Stimulated activated memory B cell treated with anti-CD40 and anti-IgM and Interleukin-4, amounts not matched to agents 10 μg/mL and 1 μg/mL and 100 μg/mL, for 72 hours (primary cell): ENCODE measurements at places on chromosomes 12 and 14.
A peak's percentile ranks its signal among the peaks of the same experiment; 100 is the strongest.

DNA sequence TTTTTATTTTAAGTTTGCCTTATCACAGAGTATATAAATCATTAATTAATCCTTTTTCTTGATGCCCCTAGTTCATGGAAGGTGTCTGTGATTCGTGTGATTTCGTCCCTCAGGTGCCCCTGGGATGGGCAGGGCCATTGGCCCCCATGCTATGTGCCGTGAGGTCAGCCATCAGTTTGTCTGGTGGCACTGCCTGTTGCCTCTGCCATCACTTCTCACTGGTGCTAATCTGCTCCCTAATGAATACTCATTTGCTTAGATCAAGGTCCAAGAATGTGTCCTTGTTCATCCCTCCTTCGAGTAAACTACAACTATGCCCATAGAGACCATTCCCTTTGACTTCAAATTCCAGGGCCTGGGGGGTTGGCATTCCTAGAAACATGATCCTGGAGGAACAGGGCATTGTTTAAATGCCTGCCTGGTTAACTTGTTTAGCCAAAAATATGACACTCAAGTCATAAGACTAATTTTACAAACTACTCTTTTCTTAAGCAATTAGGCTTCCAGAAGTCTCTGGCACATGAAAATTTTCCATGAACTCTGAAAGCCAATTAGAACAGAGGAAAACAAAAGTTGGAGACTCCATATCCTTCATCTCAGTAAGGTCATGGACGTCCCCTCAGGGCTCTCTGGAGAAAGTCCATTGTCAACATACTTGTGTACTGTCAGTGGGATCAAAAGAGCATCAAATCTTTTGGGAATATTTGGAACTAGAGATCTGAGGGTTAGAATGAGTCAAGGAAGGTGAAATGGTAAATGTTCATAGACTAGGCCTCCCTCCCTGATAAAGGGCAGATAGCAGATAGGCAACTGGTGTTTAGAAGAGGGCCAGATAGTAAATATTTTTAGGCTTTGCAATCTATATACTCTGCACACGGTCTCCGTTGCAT is 90.9 kb upstream of the PLXNC1 start:
- no peak for ATAC-seq

DNA sequence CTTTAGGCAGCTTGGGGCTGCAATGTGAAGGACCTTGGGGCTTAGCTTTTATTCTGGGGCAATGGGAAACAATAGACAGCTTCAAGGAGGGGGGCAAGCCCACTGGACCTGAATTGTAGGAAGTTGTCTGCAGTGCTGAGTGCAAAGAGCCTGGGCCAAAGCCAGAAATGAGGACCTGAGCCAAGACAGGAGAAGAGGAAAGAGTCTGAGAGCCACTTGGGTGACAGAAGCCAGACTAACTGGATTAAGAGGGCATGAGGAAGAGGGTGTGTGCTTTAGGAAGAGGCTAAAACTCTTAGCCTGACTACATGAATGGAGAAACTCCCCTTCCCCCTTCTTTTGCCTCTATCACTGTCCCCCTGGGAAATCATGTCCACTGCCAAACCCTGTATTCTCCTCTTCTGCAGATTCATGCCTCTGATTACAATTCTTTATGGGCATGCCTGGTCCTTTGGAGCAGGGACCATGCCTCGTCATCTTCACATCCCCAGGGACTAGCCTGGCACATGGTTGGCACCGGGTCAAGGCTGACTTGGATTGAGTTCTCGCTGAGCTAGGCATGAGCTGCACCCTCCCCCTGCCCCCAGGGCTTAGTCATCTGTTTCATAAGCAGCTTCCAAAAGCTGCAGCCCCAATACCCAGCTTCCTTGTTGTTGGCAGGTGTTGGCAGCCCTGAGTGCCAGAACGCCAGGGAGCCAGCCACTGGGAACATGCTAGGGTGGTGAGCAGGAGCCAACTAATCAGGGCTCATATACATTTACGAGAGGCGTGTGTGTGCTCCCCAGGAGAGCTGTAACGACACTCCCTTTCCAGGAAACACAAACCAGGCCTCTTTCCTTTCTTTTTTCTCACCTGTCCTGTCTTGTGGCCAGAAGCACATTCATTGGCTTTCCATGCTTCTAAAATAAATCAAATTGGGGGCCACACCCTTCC is 27.7 kb upstream of the JDP2 start:
- no peak for ATAC-seq

- no peak for ATAC-seq
Observed at GRCh38 chr12:118979763-118980406, 1.5 kb upstream of the SRRM4 start.

DNA sequence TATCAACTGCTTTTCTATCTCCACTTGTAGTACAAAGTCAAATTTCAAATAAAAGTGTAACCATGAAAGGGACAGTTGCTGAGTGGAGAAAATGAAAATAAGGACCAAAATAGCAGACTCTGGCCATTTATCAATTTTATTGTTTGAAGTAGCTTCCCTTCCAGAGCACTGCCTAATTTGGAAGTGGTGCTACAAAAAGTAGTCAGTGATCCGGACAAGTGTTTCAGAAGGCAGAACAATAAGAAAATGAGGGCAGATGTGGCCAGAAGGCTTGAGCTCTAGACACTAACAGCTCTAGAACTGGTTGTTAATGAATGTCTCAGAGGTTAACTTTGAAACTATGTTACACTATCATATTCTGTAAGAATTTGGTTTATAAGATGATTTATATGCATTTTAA is 48.9 kb downstream of the ABCC9 start:
- ATAC-seq: no peak

- ATAC-seq: no peak
Observed at GRCh38 chr14:22850944-22851764, 14.8 kb downstream of the MMP14 start.

DNA sequence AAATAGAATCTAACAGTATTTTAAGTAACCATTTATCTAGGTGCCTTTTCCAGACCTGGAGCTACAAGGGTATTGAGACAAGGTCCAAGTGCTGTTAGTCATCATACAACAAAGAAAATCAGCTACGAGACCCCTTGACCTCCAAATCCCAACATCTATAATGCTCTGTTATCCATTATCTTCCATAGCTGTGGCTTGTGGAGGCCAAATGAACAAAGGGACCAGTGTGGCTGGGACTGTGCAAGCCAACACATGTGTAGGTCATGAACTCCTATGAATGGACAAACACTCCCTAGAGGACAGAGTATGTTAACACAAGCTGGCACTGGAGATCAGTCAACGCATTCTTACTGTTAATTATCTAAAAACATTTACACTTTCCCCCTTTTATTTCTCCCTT is 374.5 kb downstream of the EMP1 start:
- ATAC-seq: no peak

DNA sequence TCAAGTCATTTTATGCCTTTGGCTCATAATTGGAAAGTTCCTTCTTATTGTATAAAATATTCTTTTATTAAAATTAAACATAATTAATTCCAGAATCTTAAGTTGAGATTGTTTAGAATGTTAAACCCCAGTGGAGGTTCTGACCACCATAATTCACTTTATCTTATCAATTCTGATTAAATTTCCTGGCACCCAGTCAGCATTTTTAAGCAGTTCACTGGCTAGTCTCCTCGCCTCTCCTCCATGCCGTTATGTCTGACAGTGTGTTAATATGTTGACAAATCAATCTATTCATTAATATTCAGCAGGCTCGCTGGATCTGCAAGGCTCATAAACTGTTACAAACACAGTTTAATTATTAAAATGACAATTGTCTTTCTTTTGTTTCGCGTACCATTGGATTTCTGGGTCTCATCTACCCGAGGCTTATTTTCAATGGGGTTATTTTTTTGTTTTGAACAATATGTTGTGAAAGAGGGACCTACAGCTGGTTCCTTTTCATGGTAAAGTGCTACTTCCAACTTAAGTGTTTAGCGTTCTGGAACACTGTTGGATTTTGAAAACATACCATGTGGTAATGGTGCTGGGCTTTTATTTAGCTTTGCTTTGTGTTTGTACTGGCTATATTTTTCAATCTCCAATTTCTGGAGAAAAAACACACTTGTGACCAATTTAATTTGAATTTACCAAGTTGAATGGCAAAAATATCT is 339.7 kb downstream of the PRKD1 start:
- ATAC-seq: no peak

DNA sequence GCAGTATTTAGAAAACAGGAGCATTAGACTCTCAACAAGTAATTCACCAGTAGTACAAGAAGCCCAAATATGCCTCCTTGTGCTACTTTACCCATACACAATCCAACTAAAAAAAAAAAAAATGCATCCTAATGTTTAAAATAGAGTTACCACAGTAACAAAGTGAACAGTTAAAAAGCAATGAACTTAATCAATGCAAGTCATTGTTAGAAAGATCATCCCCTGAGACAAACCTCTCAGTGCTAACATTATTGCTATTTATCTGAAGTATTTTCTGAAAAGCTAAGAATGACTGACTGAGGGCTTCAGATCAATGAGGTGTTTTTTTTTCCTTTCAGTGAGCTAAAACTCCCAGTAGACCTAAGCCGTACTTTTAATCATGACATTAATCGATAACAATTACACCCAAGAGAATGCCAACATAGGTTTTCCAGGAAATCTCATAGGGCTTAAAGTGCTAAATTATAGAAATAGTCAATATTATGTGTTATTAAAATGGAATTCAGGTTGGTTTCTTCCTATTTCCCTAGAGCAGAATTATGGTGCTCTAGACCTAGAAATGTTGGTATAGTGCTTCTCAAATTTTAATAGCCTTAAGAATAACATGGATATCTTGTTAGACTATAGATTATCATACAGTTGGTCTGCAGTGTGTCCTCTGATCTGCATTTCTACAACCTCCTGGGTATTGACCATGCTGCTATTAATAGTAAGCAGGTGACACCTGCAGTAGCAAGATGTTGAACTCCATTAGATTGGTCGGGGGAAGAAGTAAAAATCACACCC is 123.0 kb downstream of the PRKD1 start:
- no peak for ATAC-seq

- no peak for ATAC-seq
Observed at GRCh38 chr12:101230547-101230946, 20.5 kb upstream of the SLC5A8 start.

GRCh38 chr12:120678572-120678971 is 8.4 kb upstream of the MLEC start:
- peak; percentile 24 for ATAC-seq

GRCh38 chr14:99635116-99635515 is 9.8 kb upstream of the HHIPL1 start:
- ATAC-seq: no peak

DNA sequence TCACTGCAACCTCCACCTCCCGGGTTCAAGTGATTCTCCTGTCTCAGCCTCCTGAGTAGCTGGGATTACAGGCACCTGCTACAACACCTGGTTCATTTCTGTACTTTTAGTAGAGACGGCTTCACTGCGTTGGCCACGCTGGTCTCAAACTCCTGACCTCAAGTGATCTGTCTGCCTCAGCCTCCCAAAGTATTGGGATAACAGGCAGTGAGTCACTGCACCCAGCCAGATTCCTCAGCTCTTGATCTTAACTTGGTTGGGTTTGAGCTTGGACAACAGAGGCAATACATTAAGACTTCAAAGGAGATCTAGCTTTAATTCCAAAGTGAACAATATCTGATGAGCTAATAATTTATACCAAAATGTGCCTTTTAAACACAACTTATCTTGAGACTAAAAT is 5.6 kb downstream of the DAZAP2 start:
- no peak for ATAC-seq

- no peak for ATAC-seq
Observed at GRCh38 chr12:95358111-95359083, 115.6 kb upstream of the METAP2 start.

DNA sequence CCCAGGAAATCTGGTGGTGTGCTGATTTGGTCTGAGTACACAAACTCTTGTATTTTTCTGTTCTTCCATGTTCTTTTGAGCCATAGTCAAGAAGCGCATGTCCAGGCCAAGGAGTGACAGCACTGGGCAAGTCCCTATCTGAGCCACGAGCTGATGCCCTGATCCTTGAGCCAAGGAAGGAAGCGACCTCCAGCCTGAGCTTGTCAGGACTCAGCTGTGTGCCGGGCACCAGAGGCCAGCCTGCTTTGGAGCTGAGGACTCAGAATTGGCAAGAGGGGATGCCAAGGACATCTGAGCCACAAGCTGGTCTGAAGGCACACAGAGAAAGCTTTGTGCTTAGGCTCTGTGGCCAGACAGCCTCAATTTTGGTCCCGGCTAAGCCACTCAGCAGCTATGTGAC is 52.6 kb downstream of the GALNT16 start:
- ATAC-seq: no peak
